Liver (tissue), 10 donors: ENCODE measurements at places on chromosomes 11 and 22. TPM values are rescaled to one million over a fixed set of nuclear protein-coding genes. Genes with fewer than 3 reads are reported as not detected.

- no peak for DNase-seq
Observed at GRCh38 chr22:50169774-50170341, 673 bp upstream of the PANX2 start.

GRCh38 chr11:2166091-2166851 lies 5.3 kb upstream of the INS start:
- DNase-seq = peak; percentile 56

DNA sequence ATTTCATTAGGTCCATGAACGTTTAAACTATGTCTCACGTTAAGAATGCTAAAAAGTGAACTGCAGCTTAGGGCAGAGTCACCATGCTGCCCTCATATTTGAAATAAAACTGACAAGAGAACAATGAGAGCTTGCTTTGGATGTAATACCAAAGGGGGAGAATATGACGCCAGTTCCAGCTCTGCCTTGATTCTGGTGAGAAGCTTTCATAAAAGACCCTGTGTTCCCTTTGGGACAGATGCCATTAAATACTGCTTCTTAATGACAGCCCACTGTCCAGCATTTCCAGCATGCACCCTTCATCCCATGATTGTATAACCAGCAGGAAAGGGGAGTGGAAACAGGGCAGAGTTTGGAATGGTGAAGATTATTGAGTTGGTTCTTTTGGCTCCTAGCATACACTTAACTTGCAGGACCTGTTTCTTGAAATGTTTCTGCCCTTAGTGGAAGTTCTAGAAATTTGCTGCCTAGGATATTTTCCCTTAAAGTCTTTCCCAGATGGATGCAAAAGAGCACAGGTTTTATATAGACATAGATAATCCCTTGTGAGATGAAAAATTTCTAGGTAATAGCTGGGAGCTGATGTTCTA lies 139.3 kb upstream of the LDLRAD3 start:
- DNase-seq = no peak

The RHOD gene
- total RNA-seq = 27.0 TPM

DNA sequence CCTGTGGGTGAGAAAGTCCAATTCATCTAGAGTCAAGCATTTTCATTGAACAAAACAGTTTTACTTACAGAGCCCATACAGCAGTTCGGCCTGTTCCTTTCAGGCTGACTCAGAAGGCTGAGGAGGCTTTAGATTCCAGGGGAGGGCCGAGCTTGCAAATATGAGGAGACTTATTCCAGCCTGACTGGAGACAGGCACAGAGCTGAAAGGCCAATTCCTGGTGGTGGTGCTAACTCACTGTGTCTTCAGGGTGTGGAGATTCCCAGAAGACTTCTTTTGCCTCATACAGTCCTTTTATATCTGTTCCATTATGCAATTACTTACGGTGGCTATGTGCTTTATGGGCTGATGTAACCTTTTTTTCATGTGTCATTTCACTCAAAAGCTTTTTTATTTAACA lies at the start of gene OR51E2:
Gene OR51E2, minus strand, starts transcription at position 269 of the 400 bp plus-strand sequence. CDS start 15,142 bp downstream, outside the sequence.
- no peak for DNase-seq

DNA sequence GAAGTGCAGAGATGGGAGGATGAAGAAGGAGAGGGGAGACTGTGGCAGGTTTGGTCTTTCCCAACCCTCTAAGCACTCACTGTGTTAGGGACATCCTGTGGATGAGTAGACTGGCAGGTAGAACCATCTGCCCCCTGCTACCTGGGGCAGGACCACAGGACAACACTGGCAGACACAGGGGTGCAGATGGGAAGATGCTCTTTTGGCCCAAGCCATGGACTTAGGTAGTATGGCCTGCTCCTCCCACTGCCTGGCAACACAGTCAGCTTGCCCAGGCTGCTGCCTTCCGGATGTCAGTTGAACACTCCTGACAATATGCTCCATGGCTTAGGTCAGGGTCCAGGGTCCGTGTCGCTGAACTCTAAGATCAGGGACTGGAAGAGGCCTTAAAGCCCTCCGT lies 140.7 kb upstream of the NAV2 start:
- DNase-seq = no peak

The OR8A1 gene
- total RNA-seq = not detected

GRCh38 chr22:32338757-32339156 lies 18.9 kb upstream of the RFPL3 start:
- DNase-seq = no peak

DNA sequence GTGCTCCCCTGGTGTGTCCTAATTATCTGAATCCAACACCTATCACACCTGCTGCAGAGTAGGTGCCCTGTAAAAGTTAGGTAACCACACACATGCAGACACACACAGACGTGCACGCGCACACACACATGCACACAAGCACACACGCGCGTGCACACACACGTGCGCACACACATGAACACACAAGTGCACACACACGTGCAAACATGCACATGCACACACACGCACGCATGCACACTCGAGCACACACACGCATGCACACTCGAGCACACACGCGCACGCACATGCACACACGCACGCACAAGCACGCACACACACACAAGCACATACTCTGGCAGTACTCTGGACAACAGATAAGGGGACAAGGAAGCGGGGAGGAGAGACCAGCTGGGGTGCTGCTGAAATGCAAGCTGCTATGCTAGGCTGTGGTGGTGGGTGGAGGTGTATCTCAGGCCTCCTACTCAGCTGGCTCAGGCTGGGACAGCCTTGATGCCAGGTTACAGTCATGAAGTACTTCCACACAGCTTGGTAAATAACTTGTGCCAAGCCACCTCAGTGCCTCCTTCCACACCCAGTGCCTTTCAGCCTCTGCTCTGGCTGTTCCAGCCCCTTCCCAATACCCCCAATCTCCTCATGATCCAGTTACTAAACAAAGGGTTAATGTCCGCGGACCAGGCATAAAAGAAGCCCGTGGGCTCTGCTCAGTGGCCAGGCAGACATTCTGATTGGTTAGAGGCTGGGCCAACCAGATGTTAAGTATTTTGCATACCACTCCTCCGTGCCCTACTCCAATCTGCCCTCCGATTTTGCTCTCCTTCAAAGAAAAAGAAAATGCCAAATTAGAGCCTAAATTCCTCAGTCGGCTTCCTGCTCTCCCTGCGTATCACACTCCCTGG lies 374.1 kb downstream of the TENM4 start:
- no peak for DNase-seq

- DNase-seq = no peak
Observed at GRCh38 chr11:119671561-119672015, 57.4 kb downstream of the NECTIN1 start.

The MS4A15 gene
- total RNA-seq = not detected

GRCh38 chr11:102047305-102047924 lies at the start of gene CFAP300:
CFAP300 (plus strand) TSS chr11:102047437; CDS start chr11:102047471, 34 bp downstream.
- DNase-seq = peak; percentile 35

GRCh38 chr11:14327116-14327515 lies 31.9 kb downstream of the RRAS2 start:
- DNase-seq = no peak

The TAGLN gene
- 168 TPM for total RNA-seq

GRCh38 chr11:78244546-78245255 lies 56.0 kb downstream of the USP35 start:
- DNase-seq = no peak

GRCh38 chr11:61869708-61870451 lies 21.5 kb downstream of the FADS3 start:
- peak; percentile 72 for DNase-seq

The CSF2RB gene
- 3.0 TPM for total RNA-seq

The CXCR5 gene
- not detected for total RNA-seq

GRCh38 chr22:34886812-34887211 lies 179.1 kb upstream of the ISX start:
- no peak for DNase-seq

DNA sequence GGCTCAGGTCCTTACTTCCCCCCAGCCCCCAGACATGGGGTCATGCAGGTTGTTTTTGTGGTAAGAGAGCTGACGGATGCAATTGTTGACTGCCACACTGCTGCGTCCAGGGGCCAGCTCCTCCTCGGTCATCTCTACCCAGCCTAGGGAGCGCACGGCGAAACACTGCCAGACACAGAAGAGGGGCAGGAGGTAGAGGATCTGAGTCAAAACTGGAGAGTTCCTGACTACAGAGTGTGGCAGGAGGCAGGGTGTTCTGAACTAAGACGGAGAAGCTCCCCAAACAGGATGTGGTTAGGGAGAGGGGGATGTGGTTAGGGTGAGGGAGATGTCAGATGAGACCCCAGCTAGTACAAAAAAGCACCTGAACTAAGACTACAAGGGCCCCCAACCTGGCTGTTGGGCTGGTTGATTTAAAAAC lies 12.3 kb downstream of the SMPD1 start:
- DNase-seq = no peak

The DDI1 gene
- total RNA-seq = not detected

The PKNOX2 gene
- total RNA-seq = 0.25 TPM

DNA sequence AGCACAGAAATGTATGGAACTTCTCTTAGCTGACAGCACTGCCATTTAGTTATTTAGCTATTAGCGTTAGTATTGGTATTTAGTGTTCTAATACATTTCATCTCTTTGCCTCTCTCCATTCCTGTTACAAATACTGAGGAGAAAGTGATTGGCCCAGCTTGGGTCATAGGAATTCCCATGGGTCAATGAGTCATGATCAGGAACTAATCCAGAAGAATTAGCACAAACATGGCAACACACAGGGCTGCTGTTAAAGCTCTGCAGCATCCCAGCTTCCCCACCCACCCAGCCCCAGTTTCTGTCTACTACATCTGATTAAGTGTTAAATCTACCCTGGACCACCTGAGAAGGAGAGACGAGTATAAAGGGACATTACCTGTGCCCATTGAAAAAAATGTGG lies 36.1 kb downstream of the PDGFD start:
- no peak for DNase-seq

The C11orf97 gene
- not detected for total RNA-seq

DNA sequence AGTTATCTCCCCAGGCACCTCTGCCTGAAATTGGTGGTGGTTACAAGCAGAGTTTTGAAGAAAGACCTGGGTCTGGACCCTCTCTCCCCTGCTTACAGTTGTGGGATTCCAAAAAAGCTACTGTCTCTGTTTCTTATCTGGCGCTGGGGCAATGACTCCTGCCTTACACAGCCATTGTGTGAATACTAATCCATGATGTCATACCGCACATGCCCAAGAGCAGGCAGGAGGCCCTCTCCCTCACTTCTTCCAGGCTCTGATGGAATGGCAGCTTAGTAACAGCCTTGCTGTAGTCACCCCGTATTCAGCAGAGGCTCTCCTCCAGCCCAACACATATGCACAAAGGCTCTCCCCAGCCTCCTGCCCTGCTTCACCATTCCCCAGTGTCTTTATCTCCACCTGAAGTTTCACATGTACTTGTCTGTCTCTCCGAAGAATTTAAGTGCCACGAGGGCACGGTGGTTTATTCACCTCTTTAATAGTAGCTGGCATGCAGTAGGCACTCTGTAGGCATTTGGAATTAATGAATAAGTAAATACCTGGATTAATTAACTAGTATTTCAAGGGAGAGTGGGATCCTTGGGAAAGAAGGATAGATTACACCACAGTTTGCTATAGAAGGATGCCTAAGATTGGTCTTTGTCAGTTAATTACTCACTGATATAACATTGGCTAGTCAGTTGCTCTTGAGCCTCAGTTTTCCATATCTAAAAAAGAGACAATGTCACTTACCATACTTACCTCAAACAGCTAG lies 165.6 kb downstream of the ETS1 start:
- no peak for DNase-seq

The CDC42EP2 gene
- 3.4 TPM for total RNA-seq

The C22orf15 gene
- total RNA-seq = 0.17 TPM

GRCh38 chr11:869399-870126 lies 26.9 kb downstream of the TSPAN4 start:
- no peak for DNase-seq

DNA sequence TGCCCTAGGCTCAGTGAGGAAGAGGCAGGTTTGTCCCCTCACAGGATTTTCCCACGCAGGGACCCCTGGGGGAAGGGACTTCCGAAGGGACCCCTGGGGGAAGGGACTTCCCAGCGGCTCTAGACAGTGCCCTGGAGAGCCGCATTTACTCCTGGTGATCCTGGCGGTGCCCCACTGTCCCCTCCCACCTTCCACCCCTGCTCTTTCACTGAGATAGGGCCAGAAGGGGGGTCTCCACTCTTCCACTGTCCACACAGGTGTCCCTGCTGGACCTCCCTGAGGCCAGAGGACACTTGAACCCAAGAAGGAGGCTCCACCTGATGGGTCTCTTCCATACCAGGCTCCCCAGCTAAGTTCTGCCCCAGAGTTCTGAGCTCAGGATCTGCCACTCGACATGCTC lies 1333.9 kb downstream of the BRD1 start:
- no peak for DNase-seq

DNA sequence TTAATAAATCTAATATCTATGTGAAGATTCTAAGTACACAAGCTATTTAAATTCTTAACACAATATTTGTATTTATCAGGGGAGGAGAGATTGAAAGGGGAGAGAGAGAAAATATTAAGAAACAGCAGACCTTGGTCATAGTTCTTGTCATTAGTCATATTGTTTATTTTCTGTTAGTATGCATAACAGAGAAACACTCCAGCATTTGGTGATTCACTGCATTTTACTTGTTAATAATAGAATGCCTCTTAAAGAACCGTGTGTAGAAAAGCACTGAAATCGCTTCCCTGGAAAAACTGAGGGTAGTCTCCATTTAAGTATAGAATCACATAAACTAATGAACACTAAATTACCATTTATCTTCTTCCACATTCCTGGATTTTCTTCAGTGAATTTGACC lies 122.7 kb upstream of the TRPC6 start:
- no peak for DNase-seq

GRCh38 chr11:70246196-70246595 lies 24.3 kb upstream of the PPFIA1 start:
- no peak for DNase-seq

- no peak for DNase-seq
Observed at GRCh38 chr11:940496-941135, 14.9 kb downstream of the AP2A2 start.

DNA sequence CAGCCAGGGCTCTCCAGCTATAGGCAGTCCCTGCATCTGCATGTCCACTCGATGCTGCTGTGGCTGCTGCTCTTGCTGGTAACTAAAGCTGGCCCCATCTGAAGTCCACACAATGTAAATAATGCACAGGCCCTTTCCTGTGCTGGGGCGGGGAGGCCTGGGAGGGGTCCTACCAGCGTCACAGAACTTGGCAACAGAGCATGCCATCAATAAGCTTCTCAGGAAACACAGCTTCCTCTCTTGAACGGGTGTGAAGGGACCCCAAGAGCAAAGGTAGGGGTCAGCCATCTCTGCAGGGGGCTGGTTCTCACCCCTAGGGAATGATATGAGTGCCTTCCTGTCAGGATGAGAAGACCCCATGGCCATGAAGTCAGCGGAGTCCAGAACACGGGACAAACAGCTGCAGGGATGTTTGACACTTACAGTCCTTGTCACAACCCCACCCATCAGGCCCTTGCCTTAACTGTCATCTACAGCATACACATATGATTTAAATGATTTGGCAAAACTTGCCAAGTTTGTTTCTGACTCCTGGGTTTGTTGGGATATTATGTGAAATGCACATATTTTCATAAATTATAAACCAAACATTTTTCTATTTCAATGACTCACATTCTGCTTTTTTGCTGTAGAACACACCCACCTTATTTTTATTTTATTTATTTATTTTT lies 39.1 kb upstream of the LYVE1 start:
- DNase-seq = no peak

GRCh38 chr22:23555118-23555517 lies 25.0 kb downstream of the IGLL1 start:
- DNase-seq = no peak
